EL (cell line): ENCODE measurements at places on chromosomes 11 and 22.

DNA sequence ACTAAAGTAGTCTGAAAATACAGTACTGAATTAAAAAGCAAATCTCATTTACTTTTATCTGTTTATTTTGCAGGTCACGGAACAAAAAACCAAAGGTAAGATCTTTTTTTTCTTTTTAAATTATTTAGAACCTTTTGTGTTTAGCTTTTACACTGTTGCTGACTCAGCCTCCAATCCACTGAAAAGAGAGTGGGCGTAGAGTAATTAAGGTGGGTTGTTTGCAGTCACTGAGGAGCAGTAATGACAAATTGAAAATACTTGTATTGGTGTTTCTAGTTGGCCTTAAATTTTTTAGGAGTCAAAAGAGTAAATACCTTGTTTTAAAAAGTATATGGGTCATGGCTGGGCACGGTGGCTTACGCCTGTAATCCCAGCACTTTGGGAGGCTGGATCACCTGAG is 73.4 kb downstream of the TNRC6B start:
- DNase-seq = no peak

- no peak for DNase-seq
Observed at GRCh38 chr22:50161508-50162390, 8.8 kb upstream of the PANX2 start.

DNA sequence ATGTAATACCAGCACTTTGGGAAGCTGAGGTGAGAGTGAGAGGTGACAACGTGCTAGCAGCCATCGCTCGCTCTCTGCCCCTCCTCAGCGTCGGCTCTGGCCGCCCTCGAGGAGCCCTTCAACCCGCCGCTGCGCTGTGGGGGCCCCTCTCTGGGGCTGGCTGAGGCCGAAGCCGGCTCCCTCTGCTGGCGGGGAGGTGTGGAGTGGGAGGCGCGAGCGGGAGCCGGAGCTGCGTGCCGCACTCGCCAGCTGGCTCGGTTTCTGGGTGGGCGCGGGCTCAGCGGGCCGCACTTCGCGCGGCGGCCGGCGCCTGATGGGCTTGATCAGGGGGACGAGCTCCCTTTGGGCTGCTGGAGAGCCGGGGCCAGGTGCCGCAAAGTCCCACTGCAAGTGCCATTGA is 98.9 kb upstream of the UBASH3B start:
- peak; percentile 25 for DNase-seq

DNA sequence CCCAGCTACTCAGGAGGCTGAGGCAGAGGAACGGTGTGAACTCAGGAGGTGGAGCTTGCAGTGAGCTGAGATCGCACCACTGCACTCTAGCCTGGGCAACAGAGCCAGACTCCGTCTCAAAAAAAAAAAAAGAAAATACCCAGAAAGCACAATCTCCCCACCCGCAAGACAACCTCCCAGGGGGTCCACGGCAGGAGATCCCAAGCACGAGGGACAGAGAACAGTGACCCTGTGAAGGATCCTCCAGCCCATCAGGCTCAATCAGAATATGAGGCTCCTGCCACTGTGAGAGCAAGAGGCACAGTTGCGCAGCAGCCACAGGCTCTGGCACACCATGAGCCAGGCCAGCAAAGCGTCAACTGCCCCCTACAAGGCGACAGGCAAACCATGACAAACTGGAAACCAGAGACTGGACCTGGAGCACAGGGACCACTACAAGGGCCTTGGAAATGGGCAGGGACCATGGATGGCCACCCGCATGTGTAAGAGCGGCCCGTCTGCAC is 164.8 kb upstream of the GRK3 start:
- no peak for DNase-seq

DNA sequence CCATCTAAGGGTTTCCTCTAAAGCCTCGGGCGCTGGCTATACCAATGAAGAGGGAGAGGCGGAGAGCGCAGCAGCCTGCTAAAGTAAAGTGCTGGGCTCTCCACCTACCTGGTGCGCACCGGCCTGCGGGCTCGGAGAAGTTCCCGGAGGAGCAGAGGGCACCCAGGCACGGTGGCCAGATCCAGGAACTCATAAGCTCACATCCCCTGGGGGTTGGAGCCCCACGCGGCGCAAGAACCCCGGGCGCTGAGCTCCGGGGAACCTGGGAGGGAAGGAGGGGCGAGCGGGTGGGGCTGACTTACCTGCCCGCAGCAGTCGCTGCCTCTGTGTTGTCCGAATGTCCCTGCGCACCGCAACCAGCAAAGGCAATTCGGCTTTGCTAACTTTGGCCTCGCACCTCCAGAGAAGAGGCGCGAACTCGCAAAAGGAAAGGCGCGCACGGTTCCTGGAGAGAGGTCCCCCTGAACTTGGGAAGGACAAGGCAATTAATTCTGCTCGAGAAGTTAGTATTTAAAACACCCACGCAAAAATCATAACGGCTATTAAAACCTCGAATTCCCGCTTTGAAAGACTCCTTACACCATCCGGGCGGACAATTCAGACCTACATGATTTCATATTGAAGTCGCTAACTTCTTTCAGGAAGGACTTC is 127.6 kb upstream of the C11orf58 start:
- DNase-seq = no peak

GRCh38 chr11:96189351-96189750 is 153.6 kb downstream of the MAML2 start:
- no peak for DNase-seq

GRCh38 chr22:47848184-47848920 is 1085.9 kb downstream of the TBC1D22A start:
- DNase-seq = no peak

- DNase-seq = no peak
Observed at GRCh38 chr22:37209140-37209845, 3.0 kb downstream of the SSTR3 start.

DNA sequence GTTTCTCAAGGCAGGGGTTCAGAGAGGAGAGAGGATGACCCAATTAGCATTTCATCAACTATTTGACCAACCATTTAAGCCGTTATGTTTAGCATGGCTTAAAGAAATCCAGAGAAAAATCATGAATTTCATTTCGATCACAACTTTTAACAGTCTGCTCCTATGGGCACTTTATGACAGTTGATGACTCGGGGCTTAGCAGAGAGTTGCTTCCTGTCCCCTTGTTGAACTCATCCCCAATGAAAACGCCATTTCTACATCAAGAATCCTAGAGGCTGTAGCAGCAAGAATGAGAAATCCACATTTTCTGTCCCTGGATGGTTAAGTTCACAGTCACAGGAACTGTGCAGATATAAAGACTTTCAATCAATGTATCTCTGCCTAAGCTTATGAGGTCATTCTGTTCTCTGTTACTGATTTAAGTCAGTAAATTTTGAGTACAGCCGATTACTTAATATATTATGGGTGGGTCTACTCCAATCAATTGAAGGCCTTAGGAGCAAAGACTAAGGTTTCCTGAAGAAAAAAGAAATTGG is 81.1 kb downstream of the BDNF start:
- peak; percentile 56 for DNase-seq
